Activated CD4-positive, alpha-beta T cell treated with anti-CD3 and anti-CD28 coated beads, Interleukin-2, amount 10 ng/mL, durations not matched to agents 7 days and 5 days (primary cell): ENCODE measurements at places on chromosomes 16 and 17. TPM values are rescaled to one million over a fixed set of nuclear protein-coding genes. Genes with fewer than 3 reads are reported as not detected.

Gene VWA3A
- 0.20 TPM for total RNA-seq

Gene BEAN1
- total RNA-seq: not detected

Gene KRTAP4-5
- not detected for total RNA-seq

Gene CCDC144A
- 6.6 TPM for total RNA-seq

Gene LMF1
- 23.0 TPM for total RNA-seq

Gene SMG6
- total RNA-seq: 51.1 TPM

Gene CDH3
- not detected for total RNA-seq

Gene CA10
- not detected for total RNA-seq

Gene MIEN1
- total RNA-seq: 50.2 TPM

Gene KRTAP1-1
- not detected for total RNA-seq

Gene TSPAN10
- total RNA-seq: 0.89 TPM

- no peak for DNase-seq
Observed at GRCh38 chr16:50156590-50156989, 3.5 kb downstream of the TENT4B start.

DNA sequence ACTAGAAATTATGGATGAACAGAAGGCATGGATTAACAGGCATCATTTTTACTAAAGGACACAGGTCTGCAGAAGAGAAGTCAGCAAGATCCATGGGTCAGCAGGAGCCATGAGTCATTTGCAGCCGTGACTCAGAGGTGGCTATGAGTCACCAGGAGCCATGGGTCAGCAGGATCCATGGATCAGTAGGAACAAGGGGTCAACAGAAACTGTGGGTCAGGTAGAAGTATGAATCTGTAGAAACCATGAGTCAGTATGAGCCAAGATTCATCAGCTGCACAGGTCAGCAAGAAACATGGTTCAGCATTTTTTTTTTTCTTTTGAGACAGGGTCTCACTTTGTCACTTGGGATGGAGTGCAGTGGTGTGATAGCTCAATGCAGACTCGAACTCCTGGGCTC lies 58.2 kb upstream of the HS3ST4 start:
- no peak for DNase-seq

GRCh38 chr17:7557775-7558543 lies 591 bp upstream of the TNFSF13 start:
- DNase-seq: no peak

DNA sequence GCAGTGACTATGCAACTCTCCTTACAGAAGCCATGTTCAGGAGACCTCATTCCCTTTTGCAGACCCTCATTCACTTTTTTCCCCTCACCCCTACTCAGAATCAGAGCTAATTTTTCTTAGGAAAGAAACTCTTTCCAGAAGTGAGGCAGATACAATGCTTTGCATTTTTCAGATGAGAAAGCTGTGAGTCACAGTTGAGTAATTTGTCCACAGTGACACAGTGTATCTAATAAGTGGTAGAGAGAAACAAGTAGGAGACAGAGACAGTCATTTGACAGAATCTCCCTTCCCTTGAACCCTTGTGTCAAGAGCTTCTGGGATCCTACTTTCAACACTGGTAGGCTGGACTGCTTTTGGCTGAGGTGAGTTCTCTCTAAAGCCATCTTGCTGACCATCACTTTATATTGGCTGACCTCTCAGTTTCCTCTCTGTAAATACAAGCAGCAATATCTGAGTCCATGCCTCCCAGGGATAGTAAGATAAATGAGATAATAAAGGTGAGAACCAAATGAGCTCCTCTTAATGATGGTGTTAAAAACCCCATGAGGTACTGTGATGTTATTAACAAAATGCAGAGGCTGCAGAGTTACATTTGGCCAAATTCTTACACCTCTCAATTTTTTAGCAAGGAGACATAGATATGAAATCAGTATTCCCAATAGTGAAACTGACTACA lies 130.8 kb downstream of the CA10 start:
- DNase-seq: no peak

- no peak for DNase-seq
Observed at GRCh38 chr16:70684146-70685060, 1.4 kb downstream of the MTSS2 start.

DNA sequence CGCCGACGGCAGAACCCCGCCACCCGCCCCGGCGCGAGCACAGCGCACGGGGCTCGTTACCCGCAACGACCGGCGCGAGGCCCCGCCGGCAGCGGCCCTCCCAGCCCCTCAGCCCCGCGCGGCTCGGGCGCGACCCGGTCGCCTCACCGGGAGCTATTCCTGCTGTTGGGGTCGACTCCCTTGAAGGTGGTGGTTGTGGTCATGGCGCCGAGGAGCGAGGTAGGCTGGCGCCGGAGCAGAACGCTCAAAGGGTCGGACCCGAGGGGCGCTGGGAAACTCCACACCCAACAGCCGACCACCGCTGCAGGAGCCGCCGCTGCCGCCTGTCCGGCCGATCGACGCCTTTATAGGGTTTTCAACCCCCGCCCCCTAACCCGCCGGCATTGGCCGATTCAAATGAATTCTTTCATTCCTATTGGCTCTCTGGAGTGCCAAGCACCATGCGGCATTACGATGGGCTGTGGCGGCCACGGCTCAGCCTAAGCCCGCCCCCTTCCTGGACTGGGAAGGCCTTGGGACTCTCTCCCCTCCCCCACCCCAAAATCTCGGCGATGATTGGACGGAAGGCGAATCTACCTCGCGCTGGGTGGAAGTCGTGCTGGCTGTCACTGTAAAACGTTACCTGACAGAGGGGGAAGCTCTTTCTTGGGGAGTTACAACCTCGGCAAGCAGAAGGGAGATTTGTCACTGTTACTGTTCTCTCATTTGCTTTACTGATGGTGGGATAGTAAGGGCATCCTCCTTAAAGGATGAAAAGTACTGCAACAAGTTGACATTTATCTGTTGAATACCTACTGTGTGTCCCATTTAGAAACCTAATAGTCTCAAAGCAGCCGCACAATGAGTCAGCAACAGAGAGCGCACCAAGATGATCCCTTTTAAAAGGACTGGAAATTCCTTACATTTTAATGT lies at the start of gene JPT1:
TSS of gene JPT1 (minus strand) at position 318 of the 912 bp plus-strand sequence. CDS start at position 203, 115 bp downstream.
- DNase-seq: peak; percentile 100

DNA sequence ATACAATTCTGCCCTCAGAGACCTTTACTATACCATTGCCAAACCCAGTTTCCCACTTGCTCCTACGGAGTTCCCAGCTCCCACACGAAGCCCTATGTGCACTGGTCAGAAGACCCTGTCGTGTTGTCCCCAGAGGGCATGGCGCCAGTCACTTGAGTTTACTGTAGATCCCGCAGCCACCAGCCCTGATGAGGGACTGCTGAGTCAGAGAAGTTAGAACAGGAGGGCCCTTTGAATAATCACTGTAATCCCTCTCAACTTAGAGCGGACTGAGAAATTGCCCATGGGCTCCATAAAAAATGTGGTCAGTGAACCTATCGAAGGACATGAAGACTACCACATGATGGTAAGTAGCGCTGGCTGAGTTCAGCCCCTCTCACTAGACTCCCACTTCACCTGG lies 9.2 kb downstream of the UBFD1 start:
- no peak for DNase-seq

- no peak for DNase-seq
Observed at GRCh38 chr16:50712560-50712898, 19.1 kb downstream of the NOD2 start.

DNA sequence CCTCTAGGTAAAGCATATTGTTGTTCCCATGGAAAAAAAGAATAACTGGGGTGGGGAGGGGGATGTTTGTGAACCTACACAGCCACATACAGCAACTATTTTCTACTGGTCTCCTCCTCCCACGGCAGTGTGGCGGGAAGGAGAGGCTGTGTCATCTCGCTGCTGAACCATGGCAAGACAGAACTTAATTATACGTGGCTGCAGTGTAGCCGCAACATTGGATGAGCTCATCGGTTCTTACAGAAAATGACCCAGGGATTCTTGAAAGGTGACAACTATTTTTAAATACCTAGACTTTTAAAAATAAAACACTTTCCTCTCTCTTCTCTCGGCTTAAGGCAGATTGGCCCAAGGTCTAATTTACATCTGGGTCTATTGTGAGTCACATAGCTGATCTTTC lies 19.8 kb upstream of the TEKT3 start:
- no peak for DNase-seq

- DNase-seq: no peak
Observed at GRCh38 chr16:11315510-11315909, 29.7 kb upstream of the RMI2 start.

GRCh38 chr16:65831903-65832666 lies 534.4 kb upstream of the CDH5 start:
- DNase-seq: no peak

DNA sequence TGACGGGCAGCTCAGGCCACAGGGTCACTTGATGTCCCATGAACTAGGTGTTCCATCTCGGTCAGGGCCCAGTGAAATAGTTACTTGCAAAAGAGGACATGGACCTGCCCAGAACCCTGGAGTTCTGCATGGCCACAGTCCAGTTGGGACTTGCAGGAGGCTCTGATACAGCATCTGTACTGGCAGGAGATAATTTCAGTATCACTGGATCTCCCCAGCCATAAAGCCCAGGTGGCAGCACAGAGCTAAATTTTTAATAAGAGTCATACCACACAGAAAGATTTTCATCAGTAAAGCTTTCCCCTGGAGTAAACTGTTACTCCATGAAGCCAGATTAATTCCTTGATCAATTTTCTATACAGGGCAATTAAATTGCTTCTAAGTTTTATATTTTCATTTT lies 18.0 kb upstream of the SLC16A5 start:
- DNase-seq: peak; percentile 40

- no peak for DNase-seq
Observed at GRCh38 chr16:11734653-11735043, 8.0 kb downstream of the TXNDC11 start.

DNA sequence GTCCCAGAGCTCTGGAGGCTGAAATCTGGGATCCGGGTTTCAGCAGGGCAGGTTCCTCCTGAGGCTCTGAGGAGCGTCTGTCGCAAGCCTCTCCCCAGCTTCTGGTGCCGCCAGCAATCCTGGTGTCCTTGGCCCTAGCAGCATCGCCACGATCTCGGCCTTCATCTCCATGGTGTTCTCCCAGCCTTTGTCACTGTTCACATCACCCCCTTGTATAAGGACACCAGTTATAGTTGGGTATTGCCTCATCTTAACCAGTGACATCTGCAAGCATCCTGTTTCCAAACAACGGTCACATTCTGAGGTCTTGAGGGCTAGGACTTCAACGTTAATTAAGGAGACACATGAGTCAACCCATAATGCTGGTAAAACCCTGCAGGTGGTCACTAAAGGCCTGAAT lies 2.8 kb upstream of the PPP1R27 start:
- DNase-seq: no peak

GRCh38 chr17:28811651-28812090 lies 30.9 kb downstream of the FAM222B start:
- DNase-seq: peak; percentile 14

DNA sequence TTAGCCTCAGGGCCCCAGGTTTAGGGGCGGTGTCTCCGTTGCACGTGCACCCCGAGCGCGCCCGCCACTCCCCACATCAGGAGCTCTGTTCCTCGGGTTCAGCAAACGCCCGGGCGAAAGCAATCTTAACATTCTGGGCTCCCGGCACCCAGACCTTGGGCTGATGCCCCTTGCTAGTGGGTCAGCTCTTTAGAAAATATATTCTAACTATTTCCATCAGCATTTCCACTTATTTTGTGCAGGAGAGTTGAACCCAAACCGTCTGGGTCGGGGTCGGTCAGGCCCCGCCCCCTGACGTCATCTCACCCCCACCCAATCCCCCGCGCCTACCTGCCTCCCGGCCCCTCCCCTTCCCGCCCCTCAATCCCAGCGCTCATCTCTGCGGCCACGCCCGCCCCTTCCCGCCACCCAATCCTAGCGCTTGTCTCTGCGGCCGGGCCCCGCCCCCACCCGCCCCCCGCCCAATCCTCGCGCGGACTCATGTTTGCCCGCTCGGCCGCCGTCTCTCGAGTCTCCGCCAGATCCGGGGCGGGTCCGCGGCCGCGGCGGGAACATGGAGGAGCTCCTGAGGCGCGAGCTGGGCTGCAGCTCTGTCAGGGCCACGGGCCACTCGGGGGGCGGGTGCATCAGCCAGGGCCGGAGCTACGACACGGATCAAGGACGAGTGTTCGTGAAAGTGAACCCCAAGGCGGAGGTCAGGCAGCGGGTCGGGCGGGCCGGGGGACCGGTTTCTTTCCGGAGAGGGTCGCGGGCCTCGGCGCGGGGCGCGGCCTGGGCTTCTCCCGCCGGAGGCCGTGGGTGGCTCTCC lies at the start of gene FN3KRP:
TSS of gene FN3KRP (plus strand) at position 504 of the 808 bp plus-strand sequence. CDS start at position 554, 50 bp downstream.
- DNase-seq: peak; percentile 90

GRCh38 chr16:12067714-12068401 lies 91.3 kb downstream of the SNX29 start:
- peak; percentile 74 for DNase-seq

GRCh38 chr16:23826528-23827045 lies 9.2 kb upstream of the PRKCB start:
- peak; percentile 47 for DNase-seq

GRCh38 chr16:76579277-76579922 lies 302.2 kb downstream of the CNTNAP4 start:
- DNase-seq: no peak

GRCh38 chr16:9570521-9570920 lies 479.1 kb downstream of the HAPSTR1 start:
- DNase-seq: no peak

DNA sequence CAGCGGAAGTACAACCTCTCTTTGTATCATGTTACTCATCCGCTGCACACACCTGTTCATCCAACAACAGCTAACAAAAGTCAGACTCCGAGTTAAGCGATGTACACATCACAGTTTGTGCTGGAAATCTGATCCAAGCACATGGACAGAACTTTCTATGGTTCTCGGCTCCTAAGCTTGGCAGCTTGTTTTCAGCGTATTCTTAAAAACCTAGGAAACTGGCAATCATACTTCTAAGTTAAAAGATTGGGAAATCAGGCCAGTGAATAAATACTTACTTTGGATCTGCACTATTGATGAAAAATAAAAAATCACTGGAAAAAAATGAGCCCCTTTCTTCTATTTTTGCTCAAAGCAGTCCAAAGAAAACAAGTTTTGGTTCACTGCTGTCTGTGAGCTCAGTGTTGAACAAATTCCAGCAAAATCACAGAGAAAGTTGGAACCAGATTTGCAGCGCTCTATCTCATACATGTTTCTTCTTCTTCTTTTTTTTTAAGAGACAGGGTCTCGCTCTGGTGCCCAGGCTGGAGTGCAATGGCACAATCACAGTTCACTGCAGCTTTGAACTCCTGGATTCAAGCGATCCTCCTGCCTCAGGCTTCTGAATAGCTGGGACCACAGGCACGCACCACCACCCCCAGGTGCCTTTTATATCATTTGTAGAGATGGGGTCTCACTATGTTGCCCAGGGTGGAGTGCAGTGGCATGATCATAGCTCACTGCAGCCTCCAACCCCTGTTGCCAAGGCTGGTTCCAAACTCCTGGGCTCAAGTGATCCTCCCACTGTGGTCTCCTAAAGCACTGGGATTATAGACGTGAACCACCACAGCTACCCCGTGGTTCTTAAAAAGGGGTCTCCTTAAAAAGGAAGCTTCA lies 71.6 kb upstream of the CREBBP start:
- DNase-seq: no peak

- DNase-seq: peak; percentile 55
Observed at GRCh38 chr17:1573932-1574696, 11.5 kb upstream of the PITPNA start.

- no peak for DNase-seq
Observed at GRCh38 chr16:87053016-87053982, 263.9 kb downstream of the C16orf95 start.

- DNase-seq: no peak
Observed at GRCh38 chr17:64202683-64203344, 60.2 kb downstream of the TEX2 start.

- peak; percentile 58 for DNase-seq
Observed at GRCh38 chr17:68238871-68239253, 9.0 kb upstream of the AMZ2 start.

- no peak for DNase-seq
Observed at GRCh38 chr16:61891460-61891859, 144.8 kb downstream of the CDH8 start.

GRCh38 chr16:19704321-19705145 lies 13.5 kb downstream of the KNOP1 start:
- DNase-seq: no peak
